ENCODE measurements at places on chromosomes 13 and 19.

- no peaks in the 10 kb centered on the region for H3K36me3 ChIP-seq
- DNase-seq: no peak
- H3K27ac ChIP-seq: no peak overlapping the region
These were observed 31.7 kb upstream of the FXYD3 start for GRCh38 chr19:35083691-35084508.

- no peak overlapping the region for H3K4me3 ChIP-seq
- DNase-seq: no peak
- no peak overlapping the region for H3K27ac ChIP-seq
- no peaks in the 10 kb centered on the region for H3K27me3 ChIP-seq
- no peaks in the 10 kb centered on the region for H3K36me3 ChIP-seq
- H3K4me1 ChIP-seq: no peaks in the 10 kb centered on the region
These were observed 68.9 kb downstream of the FGF9 start for GRCh38 chr13:21739771-21740170.

DNA sequence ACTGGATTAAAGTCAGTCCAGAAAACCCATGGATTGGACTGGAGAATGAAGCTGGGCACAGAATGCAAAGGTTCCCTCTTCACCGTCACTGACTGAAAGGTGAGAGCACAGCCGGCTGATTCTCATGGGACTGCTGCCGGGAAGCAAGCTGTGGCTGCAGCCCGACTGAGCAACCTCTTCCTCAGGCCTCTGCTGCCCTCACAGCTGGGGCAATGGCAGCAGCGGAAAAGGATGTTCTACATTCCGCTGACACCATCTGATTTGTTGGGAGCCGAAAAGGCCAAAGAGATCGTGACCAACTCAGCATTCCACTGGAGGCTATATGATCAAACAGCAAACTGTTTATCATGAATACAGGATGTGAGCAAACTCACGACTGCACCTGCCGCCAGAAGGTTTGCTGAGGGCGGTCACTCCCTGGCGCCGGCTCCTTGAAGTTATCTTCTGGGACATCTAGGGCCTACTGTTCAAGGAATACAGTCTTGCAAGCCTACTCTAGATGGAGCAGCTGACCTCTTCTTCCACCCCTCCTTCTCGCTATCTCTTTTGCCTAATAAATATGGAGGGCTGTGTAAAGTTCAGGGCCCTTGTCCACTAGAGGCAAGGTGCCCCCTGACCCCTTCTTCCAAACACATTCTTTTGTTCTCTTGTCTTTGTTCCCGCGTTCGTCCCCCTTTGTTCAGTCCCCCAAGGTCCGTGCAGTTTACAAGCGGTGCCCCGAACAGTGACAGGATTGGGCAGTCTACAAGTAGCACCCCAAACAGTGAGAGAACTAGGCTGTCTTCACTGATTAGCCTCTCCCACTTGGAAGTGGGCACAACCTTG, 19.6 kb upstream of the SIGLEC6 start:
- H3K27ac ChIP-seq: no peak overlapping the region
- DNase-seq: no peak
- H3K4me1 ChIP-seq: no peaks in the 10 kb centered on the region
- H3K27me3 ChIP-seq: no peaks in the 10 kb centered on the region

DNA sequence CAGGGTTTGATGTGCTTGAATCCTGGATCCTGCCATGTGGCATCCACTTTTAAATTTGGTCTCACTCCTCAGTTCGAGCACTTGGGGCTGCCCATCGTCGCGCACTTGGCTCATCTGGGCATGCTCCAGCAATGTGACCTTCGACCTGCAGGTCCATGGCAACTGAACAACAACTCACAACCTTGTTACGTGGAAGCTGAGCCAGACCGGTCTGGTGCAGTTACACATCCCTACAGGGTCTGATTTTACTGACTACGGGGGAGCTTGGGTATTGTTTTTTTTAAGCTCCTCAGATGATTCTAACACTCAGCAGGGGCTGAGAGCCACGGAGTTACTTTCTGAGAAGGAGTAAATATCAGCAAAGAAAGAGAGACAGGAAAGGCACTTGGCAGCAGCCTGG, 769.6 kb downstream of the UQCRFS1 start:
- H3K4me3 ChIP-seq: no peak overlapping the region
- no peaks in the 10 kb centered on the region for H3K36me3 ChIP-seq
- H3K27me3 ChIP-seq: no peaks in the 10 kb centered on the region
- H3K27ac ChIP-seq: no peak overlapping the region

GRCh38 chr13:33307843-33308242, 22.3 kb upstream of the STARD13 start:
- no peak overlapping the region for H3K27ac ChIP-seq
- no peaks in the 10 kb centered on the region for H3K27me3 ChIP-seq
- H3K36me3 ChIP-seq: no peaks in the 10 kb centered on the region

GRCh38 chr13:45796426-45797235, 54.9 kb downstream of the SIAH3 start:
- no peak for DNase-seq
- H3K27me3 ChIP-seq: no peaks in the 10 kb centered on the region
- no peak overlapping the region for H3K4me3 ChIP-seq
- no peaks in the 10 kb centered on the region for H3K36me3 ChIP-seq
- no peaks in the 10 kb centered on the region for H3K4me1 ChIP-seq

GRCh38 chr19:7104747-7105447, 35.4 kb downstream of the ZNF557 start:
- no peak overlapping the region for H3K27ac ChIP-seq
- no peak for DNase-seq
- no peaks in the 10 kb centered on the region for H3K36me3 ChIP-seq
